ENCODE measurements at places on chromosomes 1 and 21.

DNA sequence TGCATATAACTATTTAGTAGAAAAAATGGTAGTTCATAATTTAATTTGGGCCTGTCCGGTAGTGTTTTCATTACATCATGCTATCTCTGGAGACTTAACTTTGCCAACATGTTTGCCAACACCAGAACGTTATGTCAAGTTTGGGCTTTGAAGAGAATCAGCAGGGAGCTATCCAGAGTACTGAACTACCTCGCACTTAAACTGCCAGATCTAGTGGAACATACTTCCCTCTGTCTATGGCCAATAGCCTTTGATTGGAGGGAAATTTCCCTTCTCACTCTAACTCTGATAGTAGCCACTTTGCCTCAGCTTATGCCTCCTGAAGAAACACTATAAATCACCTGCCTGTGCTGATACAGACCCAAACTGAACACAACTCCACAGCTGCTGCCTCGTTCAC lies 10.0 kb downstream of the LRRC53 start:
- DNase-seq: no peak

DNA sequence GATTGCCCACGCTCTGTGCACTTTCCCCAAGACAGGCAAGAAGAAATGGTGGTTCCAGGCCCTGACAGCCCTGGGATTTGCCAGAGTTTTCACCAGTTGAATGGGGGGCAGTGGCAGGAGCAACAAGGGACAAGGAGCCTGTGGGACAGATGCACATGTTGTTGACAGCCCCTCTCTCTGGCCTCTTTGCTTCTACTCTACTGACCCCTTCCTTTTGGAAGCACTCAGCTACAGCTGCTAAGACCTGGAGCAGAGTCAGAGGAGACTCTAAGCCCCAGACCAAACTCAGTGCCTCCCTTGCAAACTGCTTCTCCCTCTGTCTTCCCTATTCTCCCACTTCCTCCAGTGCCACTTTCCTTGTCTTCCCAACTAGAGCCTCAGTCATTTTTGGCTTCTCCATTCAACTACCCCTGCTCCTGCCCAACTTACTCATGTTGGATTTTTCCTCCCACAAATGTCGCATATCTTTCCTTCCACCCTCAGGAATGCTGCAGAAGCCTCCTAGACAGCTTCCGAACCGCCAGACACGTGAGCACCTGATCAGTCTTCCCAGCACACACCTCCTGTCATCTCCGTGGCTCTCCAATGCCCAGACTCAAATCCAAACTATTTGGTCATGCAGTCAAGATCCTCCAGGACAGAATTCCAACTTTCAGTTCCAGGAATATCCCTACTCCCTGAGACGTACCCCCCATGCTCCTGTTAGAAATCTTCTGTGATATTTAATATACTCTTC lies 9.1 kb downstream of the INKA2 start:
- no peak for DNase-seq

DNA sequence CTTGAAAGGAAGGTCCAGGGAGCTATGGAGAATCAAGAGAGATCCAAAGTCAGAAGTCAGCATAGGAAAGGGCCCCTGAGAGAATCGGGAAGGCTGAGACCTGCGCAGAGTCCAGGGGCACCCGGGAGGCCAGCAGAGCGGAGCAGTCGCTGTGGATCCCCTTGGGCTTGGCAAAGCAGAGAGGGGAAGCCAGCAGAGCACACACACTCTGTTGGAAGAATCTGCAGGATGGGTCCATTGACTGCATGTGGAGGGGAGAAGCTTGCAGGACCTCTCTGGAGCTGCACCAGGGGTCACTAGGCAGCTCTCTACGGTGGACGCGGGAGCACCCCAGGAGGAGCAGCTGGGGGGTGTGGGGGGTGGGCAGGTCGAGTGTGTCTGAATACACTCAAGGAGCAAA lies 6.4 kb downstream of the RIPK4 start:
- no peak for DNase-seq

DNA sequence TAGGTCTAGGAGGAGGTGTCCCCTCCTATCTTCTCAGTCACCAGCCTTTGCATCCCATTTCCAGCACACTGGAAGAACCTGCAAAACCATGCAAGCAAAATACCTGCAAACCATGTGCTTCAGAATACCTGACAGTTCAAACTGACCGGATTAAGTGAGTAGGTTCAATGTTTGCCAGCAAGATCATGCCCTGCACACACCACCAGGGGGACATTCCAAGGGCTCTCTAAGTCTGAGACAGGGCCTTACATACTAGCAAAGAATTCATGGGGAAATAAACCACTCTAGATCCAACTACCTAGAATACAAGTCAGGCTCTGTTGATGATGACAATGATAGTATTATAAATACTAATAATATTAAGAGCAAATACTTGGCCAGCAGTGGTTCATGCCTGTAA lies 27.6 kb downstream of the INPP5B start:
- no peak for DNase-seq
